Activated CD8-positive, alpha-beta T cell treated with anti-CD3 and anti-CD28 coated beads for 36 hours (primary cell): ENCODE measurements at places on chromosomes 4 and X.
A peak's percentile ranks its signal among the peaks of the same experiment; 100 is the strongest.

- H3K27ac ChIP-seq = no peak overlapping the region
- peaks cover 53% of the 10 kb centered on the region for H3K4me1 ChIP-seq
- H3K4me3 ChIP-seq = peak overlapping the region; percentile 59
- no peak for DNase-seq
Measured at GRCh38 chr4:54101190-54102041, 1.5 kb downstream of the GSX2 start.

DNA sequence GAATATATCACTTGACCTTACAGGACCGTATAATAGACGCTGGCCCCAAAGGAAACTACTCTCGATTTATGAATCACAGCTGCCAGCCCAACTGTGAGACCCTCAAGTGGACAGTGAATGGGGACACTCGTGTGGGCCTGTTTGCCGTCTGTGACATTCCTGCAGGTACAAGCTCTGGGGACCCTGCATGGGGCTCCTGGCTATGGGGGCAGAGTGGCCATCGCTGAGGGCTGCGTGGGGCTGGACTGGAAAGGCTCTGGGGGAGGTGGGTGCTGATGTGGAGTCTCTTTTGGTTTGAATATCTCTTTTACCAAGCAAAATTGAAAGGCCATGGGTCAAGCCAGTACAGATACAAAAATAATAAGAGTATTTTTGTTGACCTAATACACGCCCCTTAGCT is 33.9 kb downstream of the NELFA start:
- H3K27ac ChIP-seq = no peak overlapping the region
- H3K4me3 ChIP-seq = no peak overlapping the region
- no peaks in the 10 kb centered on the region for H3K27me3 ChIP-seq
- no peak for DNase-seq
- no peaks in the 10 kb centered on the region for H3K4me1 ChIP-seq
- H3K36me3 ChIP-seq = peaks cover 64% of the 10 kb centered on the region

GRCh38 chr4:48604527-48604926 is 114.5 kb downstream of the ZAR1 start:
- peaks cover 4% of the 10 kb centered on the region for H3K36me3 ChIP-seq
- no peaks in the 10 kb centered on the region for H3K4me1 ChIP-seq
- no peaks in the 10 kb centered on the region for H3K27me3 ChIP-seq
- no peak overlapping the region for H3K27ac ChIP-seq
- no peak overlapping the region for H3K4me3 ChIP-seq

DNA sequence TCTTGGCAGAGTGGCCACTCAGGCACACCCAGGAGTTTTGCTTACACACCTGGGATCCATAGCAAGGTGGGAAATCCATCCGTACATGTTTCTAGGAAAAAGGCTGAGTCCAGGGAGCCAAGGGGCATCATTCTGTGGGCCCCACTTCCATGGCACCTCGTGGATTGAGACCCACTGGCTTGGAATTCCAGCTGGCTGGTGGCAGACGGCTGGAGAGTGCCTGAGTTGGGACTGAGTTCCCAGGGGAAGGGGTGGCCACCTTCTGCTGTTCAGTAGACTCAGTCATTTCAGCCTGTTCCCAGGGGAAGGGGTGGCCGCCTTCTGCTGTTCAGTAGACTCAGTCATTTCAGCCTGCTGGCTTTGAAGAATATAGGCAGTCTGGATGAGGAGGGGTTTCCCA is 366.0 kb upstream of the GRIA3 start:
- H3K27me3 ChIP-seq = no peaks in the 10 kb centered on the region
- no peak overlapping the region for H3K4me3 ChIP-seq
- H3K36me3 ChIP-seq = no peaks in the 10 kb centered on the region
- DNase-seq = no peak

DNA sequence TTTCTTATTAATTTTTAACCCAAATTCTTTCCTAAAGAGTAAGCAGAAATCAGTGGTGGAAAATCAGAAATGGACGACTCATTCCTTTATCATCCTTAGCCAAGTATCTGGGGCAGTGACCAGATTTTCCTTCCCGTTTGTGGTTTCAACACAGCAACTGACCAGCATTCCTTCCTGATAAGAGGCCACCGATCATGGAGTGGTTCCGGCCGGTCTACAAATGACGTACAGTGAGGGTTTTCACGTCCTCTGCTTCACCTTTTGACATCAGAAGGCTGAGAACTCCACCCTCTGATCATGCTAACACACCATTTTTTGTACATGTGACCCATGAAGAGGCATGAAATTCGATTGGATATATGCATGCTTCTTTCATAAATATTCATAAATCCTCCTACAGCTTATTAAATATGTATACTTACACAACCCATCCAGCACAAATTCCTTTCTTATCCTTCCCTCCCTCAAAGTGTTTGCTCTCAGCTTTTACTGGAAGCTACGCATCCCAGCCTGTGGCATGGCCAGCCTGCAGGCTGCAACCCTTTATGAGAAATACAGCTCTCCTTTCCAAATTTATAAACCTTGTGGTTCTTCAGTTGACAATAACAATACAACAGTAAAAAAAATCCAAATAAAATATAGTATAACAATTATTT is 173.0 kb upstream of the CASK start:
- H3K4me3 ChIP-seq = no peak overlapping the region
- H3K27ac ChIP-seq = no peak overlapping the region
- no peak for DNase-seq
- H3K4me1 ChIP-seq = peaks cover 12% of the 10 kb centered on the region
- H3K36me3 ChIP-seq = no peaks in the 10 kb centered on the region
- no peaks in the 10 kb centered on the region for H3K27me3 ChIP-seq
